Smooth muscle cell of the pulmonary artery (primary cell): ENCODE measurements at places on chromosomes 6 and 20. TPM values are rescaled to one million over a fixed set of nuclear protein-coding genes. Genes with fewer than 3 reads are reported as not detected.

Gene SRSF3
- 136 and 171 TPM in 2 replicates for total RNA-seq

Gene E2F1
- total RNA-seq, result 4.3 and 4.6 TPM in 2 replicates

Gene KCNG1
- total RNA-seq, result 3.2 and 18.6 TPM in 2 replicates

Gene MEI4
- not detected in 2 replicates for total RNA-seq

Gene SLC35D3
- total RNA-seq, result not detected in 2 replicates

Gene GRIK2
- total RNA-seq, result 0.89 and 2.6 TPM in 2 replicates

Gene SEMG1
- not detected in 2 replicates for total RNA-seq
